Stimulated activated CD8-positive, alpha-beta memory T cell treated with anti-CD3 and anti-CD28 coated beads, Interleukin-15, amount 100 ng/mL, for 1 hour (primary cell): ENCODE measurements at places on chromosomes 3 and 15.

- DNase-seq, result no peak
Measured at GRCh38 chr3:14489641-14490040, 50.5 kb downstream of the GRIP2 start.

- no peak for DNase-seq
Measured at GRCh38 chr3:37086918-37087317, 87.5 kb downstream of the LRRFIP2 start.

DNA sequence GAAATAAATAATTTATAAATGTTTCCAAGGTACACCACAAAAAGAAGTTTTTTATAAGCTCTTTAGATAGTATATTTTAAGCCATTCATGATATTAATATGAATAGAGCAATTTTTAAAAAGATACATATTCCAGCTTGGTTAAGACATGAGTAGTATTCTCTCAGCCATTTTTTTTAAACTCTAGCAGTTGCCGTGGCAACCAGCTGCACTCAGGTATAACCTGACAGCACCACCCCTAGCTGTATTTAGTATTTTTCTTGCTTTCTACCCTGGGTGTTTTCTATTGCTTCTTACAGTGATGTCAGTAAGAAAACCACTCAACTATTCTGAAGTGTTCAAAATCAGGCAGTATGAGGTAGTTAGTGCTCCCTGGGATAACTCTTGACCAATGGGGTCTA lies 496.3 kb upstream of the CNTN3 start:
- DNase-seq, result no peak

DNA sequence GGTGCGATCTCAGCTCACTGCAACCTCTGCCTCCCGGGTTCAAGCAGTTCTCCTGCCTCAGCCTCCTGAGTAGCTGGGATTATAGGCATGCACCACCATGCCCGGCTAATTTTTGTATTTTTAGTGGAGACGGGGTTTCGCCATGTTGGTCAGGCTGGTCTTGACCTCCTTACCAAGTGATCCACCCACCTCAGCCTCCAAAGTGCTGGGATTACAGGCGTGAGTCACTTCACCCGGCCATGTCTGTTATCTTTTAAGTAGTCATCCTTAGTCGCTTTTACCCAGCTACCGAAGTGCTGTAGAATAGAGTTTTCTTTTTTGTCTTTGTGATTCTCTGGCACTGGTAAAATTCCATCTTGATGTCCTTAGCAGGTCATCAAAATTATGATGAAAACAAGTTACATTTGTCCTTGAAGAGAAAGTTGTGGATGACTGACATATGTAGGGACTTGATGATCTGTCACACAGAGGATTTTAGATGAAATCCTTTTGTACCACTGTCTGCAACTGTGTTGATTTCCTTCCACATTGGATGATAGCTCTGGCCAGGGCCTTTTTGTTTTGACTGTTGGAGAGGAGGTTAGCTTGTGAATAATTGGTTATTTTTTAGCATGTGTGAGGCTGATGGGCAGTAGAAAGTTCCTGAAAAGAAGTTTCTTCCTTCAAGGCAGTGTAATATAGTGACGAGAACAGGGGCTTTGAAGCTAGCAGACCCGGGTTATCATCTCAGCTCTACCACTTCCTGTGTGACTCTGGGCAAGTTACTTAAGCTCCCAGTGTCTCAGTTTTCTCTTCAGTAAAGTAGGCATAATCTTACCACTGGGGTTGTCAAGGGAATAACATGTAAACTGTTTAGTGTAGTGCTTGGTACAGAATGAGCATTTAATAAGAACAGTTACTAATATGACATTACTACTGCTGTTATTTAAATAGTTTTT lies 18.8 kb downstream of the ATG7 start:
- no peak for DNase-seq

- peak; percentile 5 for DNase-seq
Measured at GRCh38 chr3:124620600-124621063, 109.6 kb upstream of the UMPS start.

DNA sequence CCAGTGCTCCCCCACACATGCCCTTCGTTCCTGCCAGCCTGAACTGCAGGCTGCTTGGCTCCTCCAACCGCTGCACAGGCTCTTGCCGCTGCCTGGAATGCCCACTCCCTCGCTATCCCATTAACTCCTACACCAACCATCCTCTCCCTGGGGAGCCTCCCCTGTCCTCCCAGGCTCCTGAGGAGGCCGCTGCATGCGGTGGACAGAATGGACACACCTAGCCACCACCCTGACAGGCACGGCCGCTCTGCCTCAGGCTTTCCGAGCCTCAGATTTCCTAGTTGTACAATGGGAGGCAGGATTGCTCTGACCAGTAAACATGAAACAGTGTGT lies 2.3 kb downstream of the PLXNB1 start:
- no peak for DNase-seq

DNA sequence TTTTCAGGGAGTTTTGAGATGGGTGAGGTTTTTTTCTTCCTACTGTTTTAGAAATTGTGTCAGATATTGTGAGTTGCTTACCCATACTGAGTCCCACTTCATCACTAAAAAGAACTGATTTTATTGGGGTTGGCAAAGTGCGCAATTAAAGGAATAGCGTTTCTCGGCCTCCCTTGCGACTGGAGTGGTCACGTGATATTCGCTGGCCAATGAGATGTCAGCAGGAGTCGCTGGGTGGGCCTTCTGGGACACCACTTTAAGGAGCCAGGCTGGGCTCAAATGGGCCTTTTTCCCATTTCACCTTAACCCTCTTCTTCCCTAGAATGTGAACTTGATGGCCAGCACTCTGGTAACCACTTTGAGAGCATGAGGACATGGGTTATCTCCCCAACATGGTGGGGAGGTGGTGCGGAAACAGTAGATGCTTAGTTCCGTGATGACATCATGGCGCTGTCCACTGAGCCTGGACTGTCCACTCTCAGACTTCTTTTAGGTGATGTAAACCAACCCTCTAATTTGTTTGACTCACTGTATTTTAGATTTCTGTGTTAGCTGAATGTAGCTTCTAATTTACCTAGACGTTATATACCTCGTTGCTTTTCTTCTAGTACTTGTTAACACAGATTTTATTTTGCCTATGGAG lies 13.2 kb upstream of the IQCF5 start:
- no peak for DNase-seq

DNA sequence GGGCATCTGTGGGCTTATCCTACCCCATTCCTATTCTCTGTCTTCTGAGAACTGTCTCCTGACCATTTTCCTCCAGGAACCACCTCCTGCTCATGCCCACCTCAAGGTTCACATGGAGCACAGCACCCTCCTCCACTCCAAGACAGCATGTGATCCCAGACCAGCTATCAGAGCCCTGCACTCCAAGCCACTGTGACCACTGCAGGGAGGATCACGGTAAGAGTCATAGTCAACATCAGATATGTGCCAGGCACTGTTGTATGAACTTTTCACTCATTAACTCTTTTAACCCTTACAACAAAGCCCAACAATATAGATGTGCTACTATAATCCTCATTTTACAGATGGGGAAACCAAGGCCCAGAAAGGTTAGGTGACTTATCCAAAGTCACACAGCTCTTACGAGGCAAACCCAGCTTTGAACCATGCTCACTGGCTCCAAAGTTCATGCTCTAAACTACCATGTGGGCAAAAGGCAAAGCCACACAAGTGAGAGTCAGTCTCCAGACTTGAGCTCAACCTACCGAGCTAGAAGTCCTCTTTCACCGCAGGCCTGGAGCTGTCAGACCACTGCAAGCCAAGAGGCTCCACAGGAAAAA lies 115.1 kb upstream of the IQSEC1 start:
- no peak for DNase-seq

- DNase-seq, result no peak
Measured at GRCh38 chr3:24119321-24119751, 174.2 kb downstream of the NR1D2 start.

GRCh38 chr3:56702490-56703315 lies 19.6 kb upstream of the TASOR start:
- peak; percentile 33 for DNase-seq

DNA sequence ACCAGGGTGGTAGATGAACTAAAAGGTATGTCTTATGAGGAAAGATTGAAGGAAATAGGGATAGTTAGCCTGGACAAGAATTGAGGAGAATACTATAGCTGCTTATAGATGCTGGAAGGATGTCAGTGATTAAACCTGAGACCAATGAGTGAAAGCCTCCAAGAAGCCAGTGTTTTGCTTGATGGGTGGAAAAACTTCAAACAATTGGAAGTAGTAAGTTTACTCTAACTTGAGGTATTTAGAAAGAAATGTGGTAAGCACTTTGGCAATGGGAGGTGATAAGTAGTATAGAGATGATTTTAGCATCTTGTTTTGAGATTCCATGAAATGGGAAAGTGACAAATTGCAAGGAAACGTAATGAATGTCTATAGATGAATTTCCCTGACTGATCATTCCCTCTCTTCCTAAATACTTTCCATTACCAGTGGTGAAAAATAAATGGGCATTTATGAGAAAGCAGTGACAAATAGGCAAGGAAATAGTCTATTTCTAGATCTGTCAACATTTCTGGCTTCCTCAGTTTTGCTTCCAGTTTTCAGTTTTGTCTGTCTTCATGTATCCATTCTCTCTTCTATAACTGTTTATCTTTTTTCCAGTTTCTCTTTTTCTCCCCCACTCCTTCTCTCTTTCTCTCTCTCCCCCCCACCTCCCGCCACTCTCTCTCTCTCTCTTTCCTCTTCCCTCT lies 19.2 kb downstream of the SLC15A2 start:
- DNase-seq, result no peak

- no peak for DNase-seq
Measured at GRCh38 chr3:21269882-21270281, 481.1 kb downstream of the ZNF385D start.

DNA sequence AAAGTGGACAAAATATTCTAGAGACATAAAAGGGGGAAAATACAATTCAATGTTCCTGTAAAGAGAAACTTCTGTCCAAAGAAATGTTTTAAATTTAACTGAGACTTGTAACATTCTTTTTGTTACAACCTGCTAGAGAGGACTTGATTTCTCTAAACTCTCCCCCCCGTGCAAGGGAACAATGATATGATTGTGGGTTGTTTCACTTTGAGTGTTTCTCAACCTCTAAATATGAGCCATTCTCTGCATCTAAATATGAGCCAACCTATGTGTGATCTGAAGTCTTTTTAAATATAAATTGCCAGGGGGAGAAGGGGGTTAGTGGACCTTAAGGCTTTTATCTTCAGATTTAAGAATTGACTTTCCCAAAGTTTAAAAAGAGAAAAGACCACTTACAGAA lies 14.6 kb downstream of the ZNF860 start:
- DNase-seq, result no peak
